ENCODE measurements at places on chromosomes 13 and 19.

DNA sequence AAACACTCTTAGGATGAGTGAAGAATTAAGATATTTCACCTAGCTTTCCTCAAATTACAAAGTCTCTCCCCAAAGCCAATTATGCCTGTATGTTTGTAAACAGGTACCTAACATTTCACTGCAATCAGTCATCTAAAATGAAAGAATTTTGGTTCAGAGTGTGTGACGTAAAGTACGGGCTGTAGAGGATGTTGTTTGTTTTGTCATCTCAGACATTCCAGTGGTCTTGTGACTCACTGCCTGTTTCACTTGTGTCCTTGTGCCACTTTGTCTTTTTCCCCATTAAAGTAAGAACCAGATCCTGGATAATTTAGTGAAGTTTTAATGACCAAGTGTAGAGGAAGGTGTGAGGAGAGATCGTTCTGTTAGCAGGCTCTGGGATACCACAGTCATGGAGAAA, 28.6 kb upstream of the EID2 start:
- peak; percentile 27 for DNase-seq

GRCh38 chr13:44022196-44022595, 142.5 kb downstream of the LACC1 start:
- DNase-seq: no peak

- no peak for DNase-seq
Observed at GRCh38 chr13:42322806-42323205, 50.9 kb downstream of the AKAP11 start.

- no peak for DNase-seq
Observed at GRCh38 chr19:8108560-8109445, 40.6 kb downstream of the FBN3 start.

DNA sequence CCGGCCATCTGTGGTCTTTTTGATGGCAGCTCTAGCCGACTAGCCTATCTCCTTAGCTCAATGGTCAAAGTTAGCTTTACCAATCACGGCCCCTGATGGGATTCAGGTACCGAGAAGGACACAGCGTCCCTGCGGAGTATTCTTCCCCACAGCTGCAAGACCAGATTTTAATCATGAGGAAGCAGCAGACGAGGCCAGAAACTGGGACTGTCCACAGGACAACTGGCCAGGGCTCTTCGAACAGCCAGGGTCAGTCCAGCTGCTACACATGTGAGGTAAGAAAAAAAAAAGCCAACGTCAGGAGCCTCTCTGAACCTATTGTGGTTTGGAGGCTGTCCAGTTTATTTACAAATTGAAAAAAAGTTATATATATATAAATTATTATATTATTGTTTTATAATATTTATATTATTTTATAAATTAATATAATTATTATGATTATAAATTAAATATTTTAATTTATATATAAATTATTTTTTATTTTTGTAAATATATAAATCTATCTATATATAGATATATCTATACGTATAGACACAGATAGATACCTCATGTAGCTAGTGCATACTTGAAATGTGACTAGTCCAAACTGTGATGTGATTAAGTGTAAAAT, 10.8 kb downstream of the RINL start:
- DNase-seq: no peak

- no peak for DNase-seq
Observed at GRCh38 chr19:49396738-49397505, 8.9 kb downstream of the KASH5 start.

- no peak for DNase-seq
Observed at GRCh38 chr13:84566780-84567179, 684.5 kb upstream of the SLITRK1 start.

- DNase-seq: peak; percentile 15
Observed at GRCh38 chr13:44142941-44143665, 230.5 kb upstream of the SERP2 start.

DNA sequence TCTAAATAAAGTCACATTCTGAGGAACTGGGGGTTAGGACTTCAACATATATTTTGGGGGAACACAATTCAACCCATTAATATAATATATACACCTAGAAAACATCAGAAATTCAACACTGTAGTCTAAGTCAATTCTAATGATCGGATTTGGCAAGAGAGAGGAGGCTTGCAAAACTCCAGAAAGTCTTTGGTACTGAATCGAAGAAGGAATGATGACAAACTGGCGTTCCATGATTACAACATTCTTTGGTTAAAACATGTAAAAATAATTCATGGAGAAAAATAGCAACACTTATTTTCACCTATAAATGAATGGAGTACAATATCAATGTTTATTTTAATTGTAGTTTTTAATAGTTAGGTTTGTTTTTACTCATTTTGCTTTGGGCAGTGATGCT, 62.4 kb downstream of the MBNL2 start:
- peak; percentile 39 for DNase-seq

- no peak for DNase-seq
Observed at GRCh38 chr19:42065511-42065910, 4.5 kb downstream of the GRIK5 start.

DNA sequence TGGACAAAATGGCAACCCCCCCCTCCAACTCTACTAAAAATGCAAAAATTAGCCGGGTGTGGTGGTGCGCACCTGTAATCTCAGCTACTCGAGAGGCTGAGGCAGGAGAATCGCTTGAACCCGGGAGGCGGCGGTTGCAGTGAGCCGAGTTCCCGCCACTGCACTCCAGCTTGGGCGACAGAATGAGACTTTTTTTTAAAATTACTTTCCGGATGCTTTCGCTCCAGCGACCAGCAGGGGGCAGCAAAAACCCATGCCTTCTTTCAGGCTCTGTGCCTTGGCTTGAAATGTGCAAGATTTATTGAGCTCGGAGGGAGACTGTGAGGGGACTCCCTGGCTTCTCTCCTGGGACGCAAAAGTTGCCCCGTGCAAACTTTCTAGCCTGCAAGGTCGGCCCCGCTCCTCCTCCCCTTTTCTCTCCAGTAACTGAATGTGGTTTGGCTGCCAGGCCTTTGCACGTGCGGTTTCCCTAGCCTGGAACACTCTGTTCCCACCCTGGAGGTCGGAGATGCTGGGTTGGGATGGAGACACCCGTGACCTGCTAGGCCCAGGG, 61.4 kb upstream of the NFIC start:
- peak; percentile 66 for DNase-seq

Measured in fibroblast of villous mesenchyme (primary cell).